Neural progenitor cell (in vitro differentiated cells): ENCODE measurements at places on chromosomes 12 and 14. TPM values are rescaled to one million over a fixed set of nuclear protein-coding genes. Genes with fewer than 3 reads are reported as not detected.

The NELL2 gene
- total RNA-seq: 317 and 398 TPM in 2 replicates

The HAL gene
- 0.06 and 0.12 TPM in 2 replicates for total RNA-seq

The EID3 gene
- 4.3 and 8.0 TPM in 2 replicates for total RNA-seq

The LAG3 gene
- total RNA-seq: 0.45 and 2.9 TPM in 2 replicates

The RAD9B gene
- 0.17 and 0.31 TPM in 2 replicates for total RNA-seq

GRCh38 chr14:101451166-101451565 lies 110.1 kb upstream of the DIO3 start:
- no peak for DNase-seq

DNA sequence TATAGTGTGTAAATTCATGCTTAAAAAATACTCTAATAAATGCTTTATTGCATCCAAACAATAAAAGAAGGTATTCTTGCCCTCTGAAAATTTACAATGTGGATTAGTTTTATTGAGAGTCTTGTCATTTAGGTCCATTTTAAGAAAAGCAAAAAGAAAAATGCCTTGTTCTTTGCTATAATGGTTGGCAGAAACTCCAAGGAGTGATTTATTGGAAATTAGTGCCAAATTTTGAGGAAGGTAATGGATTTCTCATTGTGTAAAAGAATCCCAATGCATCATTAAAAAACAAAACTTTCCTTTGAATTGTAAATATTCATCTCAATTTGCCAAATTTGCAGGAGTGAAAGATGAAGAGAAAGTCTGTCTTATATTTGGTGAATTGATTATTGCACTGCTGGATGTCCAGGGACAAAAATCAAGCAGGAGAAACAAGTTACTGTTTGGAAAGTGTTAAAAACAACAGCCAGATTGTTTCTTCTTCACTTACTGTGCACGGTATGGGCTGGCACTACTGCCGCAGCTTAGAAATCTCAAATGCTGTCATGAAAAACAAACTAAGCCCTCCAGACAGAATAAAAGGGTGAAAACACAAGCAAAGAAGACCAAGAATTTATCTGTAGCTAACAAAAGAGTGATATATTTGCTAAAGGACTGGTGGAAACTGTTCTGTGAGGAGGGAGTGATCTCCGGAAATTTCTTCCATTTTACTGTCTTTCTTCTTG lies 511.7 kb downstream of the TMTC2 start:
- DNase-seq: peak; percentile 38

DNA sequence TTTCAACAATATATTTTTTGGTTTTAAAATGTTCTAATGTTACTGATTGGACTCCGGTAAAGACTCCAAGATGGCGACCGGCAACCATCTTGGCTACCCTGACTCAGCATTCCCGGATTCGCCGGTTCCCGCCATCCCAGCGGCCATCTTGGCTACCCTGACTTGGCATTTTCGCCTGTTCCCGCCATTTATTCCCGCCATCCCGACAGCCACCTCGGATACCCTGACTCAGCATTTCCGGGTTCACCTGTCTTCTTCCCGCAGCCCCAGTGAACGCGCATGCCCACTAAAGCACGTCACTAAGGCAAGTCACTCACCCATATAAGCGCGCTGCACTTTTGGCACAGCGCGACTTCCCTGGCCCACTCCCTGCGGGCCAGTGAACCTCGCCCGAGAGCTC lies 9.0 kb upstream of the LRFN5 start:
- DNase-seq: no peak

DNA sequence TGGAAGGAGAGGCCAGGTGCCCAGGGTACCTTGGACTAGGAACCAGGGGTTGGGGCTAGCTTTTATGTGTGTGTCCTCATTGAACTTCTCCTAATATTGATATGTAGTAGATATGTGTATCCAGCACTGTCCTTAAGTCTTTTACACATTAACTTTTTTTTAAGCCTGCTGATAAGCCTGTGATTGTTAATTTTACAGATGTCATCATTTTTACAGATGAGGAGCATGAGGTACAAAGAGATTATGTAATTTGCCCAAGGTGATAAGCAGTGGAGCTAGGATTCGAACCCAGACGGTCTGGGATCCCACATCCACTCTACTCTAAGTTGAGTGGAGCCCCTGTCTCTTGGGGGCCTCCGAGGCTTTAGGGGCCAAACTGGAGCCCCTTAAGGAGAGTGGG lies 10.2 kb upstream of the NR4A1 start:
- DNase-seq: no peak

- DNase-seq: no peak
Observed at GRCh38 chr14:98198385-98198784, 1073.6 kb downstream of the BCL11B start.

DNA sequence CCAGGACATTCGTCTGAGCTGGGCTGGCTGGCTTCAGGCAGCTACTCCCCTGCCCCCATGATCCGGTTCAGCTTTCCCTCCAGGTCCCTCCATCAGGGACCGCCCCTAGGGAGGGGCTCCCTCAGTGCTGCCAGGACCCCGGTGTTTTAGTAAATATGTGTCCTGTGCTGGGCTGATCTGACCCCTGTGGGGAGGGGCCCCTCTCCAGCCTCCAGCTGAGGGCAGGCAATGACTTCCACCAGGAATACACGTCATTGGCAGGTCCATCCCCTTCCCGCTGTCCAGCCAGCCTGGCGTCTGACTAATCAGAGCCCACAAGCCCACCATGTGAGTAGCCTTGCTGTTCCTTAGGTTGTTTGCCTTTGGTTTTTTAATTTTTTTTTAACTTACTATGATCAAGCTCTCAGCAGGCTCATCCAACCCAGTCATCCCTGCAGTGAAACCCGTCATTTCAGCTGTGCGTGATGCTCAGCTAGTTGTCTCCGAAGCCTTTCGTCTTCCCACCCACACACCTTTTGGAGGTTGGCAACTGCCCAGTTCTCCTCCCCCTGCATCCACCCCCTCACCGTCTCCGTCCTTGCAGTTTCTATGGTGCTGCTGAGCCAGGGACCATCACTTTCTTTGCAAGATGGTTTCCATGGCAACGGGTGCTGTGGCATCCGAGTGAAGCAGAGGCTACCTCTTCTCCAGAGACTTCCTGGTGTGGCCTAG lies 16.0 kb upstream of the SERPINA4 start:
- peak; percentile 62 for DNase-seq

GRCh38 chr14:33925235-33925634 lies 25.6 kb downstream of the EGLN3 start:
- DNase-seq: no peak

- no peak for DNase-seq
Observed at GRCh38 chr14:104344818-104345620, 206.6 kb downstream of the KIF26A start.

DNA sequence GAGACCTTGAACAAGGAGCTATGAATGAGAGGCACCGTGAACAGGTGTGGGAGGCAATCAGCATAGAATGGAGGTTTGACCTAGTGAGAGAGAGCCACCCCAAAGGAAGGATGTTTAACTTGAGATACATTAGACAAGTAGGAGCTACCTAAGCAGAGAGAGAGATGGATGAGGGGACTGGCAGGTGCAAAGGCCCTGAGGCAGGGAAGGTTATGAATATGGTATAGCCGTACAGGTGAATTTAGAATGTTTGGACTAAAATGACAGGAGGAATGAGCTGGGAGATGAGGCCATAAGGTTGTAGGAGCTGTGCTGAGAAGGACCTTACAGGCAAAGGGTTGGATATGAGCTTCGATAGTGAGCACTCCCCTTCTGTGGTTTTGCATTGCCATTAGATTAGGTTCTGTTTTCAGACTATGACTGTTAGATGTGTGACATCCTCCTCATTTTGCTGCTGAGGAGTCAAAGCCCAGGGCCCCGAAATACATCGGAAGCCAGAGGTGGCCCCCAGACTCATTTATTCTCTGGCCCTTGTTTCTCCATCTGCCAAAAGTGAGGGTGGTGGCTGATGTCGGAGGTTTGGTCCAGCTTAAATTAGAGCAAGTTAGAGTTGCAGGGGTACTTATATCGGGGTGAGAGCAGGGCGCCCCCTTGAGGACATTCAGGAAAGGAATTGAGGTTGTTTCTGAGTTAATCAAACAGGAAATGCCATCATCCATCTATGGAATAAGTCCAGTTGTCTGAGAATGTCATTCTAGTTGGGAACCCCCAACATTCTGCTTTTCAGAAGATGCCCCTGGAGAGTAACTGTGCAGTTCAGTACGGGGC lies 29.4 kb downstream of the SLC24A4 start:
- peak; percentile 53 for DNase-seq

DNA sequence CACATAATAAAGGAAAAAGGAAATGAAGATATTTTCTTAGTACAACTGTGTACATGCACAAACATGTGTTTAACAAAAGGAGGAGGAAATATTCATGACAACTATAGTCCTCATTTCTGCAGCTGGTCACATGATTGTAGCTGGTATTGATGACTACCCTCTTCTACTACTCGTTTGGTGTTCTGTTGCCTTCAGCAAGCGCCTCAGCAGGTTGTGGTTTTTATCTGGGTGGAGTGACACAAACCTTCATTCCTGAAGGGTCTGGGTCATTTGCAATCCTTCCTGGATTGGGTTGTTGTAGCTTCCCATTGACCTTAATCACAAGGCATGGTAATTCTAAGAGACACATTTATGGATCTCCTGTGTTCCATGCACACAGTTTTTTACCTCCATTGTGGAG lies 1009.9 kb upstream of the USP15 start:
- DNase-seq: no peak

DNA sequence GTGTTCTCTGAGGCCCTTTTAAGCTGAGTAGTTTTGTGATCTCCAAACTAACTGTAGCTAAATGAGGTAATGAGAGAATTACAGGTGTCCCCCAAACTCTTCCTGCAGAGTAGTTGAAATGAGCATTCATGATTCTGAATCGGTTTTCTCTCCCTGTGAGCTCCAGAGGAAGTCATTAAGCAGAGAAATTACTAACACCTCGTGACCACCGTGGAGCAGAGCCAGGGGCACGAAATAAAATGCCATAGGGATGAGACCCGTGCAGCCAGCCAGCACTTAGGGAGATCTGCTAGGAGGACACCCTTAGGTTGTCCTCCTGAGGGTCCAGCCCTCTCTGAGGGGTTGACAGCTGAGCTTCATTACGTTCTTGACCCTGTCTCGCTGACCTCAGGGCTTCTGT lies 79.5 kb downstream of the SLC25A47 start:
- DNase-seq: no peak

GRCh38 chr12:13937735-13938134 lies 43.7 kb downstream of the GRIN2B start:
- no peak for DNase-seq

DNA sequence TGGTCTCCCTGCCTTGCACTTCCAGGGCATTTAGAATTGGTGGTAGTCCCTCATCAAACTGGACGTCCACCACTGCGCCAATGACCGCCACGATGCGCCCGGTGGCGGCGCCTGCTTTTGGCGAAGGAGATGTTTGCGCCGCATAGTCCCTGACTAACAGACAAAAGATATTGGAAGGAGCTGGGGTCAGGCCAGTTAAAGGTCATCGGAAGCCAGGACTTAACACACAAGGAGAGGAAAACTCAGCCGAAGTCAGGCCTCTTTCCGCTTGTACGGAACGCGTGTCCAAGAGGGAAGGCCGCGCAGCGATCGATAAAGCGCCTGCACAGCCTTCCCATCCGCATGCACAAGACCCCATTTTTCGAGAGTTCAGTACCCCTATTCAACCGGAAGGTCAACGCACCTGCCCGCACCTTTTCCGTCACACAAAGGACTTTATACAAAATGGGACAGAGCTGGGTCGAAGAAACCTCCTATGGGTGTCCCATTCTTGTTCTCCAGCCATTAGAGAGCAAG lies 525 bp downstream of the ATP5F1B start:
- peak; percentile 46 for DNase-seq

DNA sequence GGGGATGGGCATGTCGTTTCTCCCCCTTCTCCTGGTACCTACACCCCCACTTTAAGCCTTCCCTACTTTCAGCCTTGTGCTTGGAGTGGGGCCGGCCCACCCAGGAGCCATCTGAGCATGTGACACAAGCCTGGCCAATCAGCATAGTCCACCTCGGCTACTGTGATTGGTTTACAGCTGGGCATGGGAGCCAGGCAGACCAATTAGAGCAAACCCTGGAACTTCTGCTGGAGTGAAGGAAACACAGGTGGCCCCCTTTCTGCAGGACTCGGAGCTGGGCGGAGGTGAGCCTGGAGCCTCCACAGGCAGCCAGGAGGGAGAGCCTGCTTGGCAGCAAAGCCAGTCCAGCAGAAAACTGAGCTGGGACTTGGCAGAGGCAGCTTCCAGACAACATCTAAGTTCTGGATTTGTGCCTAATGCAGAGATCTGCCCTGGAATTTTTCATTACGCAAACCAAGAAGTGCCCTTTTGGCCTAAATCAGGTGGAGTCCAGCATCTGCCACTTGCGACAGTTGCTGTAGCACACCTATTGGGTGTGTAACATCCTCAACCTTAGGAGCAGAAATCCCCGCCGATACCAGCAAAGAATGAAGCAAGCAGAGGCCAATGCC lies 59.5 kb downstream of the SCARB1 start:
- DNase-seq: peak; percentile 27

GRCh38 chr14:44962334-44963043 lies 499 bp downstream of the TOGARAM1 start:
- peak; percentile 66 for DNase-seq

DNA sequence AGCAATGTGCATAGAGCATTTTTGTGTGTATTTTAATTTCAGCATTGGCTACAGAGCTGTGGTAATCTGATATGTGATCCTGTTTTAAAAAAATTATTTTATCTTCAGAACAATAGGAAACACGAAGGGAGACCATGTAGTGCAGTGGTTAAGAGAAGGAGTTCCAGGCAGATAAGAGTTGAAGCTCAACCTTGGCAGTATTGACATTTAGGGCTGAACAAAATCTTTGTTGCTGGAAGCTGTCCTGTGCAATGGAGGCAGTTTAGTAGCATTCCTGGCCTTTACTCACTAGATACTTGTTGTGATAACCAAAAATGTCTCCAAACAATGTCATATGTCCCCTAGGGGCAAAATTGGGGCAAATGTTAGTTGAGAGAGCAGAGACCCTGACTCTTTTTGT lies 59.2 kb downstream of the CHST11 start:
- DNase-seq: no peak

DNA sequence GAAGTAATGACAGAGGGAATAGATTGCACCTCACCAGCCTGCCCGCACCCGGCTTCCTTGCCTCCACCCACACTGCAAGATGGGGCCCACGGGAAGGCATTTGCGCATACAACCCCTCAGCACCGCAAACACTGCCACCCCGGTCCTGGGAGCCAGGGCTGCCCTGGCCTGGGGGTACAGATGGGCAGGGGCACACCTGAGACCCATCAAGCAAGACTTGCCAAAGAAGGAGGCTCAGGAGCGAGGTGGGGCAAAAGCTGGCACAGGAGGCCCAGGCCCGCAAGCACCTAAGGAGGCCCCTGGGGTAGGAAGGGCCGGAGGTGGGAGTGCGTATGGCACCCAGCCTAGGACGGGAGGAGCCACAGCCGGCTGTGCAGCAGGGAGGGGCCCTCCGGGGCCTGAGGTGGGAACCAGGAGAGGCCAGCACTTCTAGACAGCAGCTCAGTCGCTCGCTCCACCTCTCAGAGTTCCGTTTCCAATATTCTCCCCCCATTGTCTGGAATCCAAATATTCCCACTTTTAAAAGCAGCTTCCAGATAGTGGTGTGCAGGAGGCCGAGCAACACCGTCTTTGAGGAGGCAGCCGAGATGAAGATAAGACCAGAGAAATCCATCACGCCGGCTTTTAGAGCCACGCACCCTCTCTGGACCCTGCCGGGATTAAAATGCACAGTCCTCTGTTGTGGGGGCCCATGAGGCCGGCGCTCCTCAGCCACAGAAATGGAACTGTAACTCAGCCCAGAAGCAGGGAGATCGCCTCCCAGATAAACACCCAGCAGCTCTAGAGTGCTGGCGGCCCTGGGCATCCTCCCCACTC lies 12.2 kb upstream of the C14orf180 start:
- no peak for DNase-seq
